ENCODE measurements at places on chromosomes 1 and 21.

GRCh38 chr1:118154220-118154619 lies 30.8 kb downstream of the SPAG17 start:
- DNase-seq = no peak

DNA sequence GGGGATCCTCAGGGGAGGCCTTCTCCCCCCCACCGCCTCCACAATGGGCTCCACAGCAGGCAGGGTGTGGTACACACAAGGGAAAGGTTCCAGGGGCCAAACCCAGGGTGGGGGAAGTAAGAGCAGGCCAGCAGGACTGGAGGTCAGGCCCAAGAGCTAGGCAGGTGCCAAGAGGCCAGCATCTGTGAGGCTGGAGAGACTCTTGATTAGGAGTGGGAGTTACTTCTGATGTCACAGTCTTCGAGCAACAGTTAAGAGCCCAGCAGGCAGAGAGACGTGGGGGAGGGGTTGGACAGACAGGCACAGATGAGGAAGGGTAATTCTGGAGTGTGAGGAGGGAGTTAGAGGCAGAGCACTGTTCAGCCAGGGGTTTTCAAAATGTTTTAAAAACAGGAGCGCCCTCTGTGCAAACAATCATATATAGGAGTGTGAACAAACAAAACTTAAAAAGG lies 55.8 kb downstream of the SLC9A1 start:
- DNase-seq = no peak

DNA sequence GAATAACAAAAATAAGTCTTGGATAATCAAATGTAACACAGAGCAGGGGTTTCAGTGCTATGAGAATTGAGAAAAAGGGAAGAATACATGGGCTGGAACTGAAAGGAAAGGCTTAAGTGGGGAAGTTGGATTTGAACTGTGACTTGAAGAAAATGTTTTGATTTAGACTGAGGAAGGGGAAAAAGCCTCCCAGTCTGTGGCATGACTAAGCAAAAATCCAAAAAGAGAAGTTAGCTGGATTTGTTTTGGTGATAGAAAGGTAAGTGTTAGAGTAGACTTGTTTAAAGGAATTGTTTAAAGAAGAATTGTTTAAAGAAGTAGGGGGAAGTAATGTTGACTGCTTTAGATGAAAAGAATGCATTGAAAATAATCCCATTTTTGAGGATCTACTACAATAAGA lies 46.0 kb downstream of the KCNK2 start:
- DNase-seq = no peak

- DNase-seq = no peak
These were observed 64.3 kb upstream of the VTCN1 start for GRCh38 chr1:117275055-117275454.

DNA sequence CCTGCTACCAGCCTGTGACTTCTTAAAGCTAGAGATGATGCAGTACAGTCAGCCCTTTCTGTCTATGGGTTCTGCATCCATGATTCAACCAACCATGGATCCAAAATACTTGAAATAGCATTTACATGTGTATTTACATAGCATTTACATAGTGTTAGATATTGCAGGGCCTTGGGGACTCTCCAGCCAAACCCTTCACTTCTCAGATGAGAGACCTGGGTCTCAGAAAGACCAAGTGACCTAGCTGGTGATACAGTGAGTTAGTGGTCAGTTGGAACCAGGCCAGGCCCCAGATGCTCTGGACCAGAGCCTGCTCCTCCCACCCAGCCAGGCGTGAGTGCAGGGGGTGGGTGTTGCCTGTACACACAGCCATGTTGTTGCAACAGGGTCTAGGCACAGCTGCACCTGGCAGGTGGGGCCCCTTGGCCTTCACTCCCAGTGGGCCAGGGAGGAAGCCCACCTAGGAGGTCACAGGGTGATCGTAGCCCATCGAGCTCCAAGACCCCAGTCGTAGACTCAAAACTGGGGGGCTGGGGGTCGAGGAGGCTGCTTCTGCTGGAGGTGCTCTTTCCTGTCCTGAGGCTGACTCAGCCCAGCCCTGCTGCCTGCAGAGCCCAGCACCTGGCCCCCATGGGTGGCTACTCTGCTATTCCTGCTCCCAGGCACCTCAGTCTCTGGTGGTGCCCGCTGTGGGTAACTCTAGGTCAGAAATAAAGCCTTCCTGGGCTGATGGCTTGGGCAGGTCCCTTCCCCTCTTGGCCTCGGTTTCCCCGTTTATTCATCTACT lies 7.7 kb downstream of the TMEM61 start:
- no peak for DNase-seq

DNA sequence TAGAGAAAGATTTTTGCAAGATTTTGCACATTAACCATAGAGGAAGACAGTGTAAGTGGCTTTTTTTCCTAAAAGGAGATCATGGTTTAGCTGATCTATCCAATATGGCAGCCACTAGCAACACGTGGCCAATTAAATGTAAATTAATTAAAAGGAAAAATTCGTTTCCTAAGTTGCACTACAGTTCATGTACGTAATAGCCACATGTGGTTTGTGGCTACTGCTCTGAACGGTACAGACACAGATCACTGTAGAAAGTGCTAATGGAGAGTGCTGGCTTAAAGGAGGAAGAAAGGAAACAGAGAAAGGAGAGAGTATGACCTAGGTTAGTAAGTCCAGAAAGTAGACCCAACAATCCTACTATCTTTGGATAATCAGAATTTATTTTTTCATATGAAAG lies 170.8 kb downstream of the SIPA1L2 start:
- DNase-seq = no peak

GRCh38 chr1:26028490-26028980 lies 7.0 kb downstream of the EXTL1 start:
- no peak for DNase-seq

DNA sequence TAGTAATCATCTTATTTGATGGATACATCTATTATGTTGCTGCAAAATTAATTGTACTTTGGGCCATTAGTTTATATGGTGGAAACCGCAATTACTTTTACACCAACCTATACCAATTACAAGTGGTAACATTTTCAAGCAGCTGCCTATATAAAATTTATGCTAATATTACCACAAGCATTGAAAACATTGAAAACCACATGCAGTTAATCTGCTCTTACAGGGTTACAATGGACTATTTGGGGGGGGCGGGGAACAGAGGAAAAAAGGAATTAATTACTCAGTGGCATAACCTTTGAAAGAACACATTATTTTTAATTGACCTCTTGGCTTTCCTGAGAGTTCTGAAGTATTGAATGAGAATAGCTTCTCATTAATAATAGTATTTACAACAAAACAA lies 1793.2 kb downstream of the NCAM2 start:
- no peak for DNase-seq

DNA sequence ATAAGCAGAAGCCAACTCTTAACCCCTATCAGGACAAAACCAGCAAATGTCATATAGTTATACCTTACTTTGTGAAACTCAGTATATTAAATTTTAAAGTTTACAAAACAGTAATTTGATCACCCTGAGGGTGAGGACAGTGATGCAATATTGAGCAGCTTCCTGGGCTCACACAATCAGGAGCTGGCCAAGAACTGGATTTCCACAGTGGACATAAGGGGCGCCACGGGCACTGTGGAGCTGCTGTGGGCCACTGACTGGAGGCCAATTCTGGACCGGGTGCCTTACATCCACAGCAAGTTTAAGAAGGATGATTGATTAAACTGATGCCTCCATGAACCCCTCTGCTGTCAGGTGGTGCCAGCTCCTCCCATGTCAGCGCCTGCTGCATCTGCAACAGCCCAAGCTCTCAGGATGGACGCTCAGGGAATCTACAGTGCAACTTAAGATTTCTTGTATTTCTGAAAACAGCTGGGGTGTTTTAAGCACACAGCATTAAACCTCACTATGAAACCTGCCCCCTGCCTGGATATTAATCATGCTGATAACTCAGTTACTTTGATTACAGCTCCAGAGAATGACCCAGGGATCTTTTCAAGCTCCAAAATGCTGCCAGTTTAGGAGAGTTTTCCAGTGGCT lies 55.9 kb downstream of the TOR3A start:
- no peak for DNase-seq

- DNase-seq = no peak
These were observed 606 bp upstream of the FMO4 start for GRCh38 chr1:171313319-171313834.

DNA sequence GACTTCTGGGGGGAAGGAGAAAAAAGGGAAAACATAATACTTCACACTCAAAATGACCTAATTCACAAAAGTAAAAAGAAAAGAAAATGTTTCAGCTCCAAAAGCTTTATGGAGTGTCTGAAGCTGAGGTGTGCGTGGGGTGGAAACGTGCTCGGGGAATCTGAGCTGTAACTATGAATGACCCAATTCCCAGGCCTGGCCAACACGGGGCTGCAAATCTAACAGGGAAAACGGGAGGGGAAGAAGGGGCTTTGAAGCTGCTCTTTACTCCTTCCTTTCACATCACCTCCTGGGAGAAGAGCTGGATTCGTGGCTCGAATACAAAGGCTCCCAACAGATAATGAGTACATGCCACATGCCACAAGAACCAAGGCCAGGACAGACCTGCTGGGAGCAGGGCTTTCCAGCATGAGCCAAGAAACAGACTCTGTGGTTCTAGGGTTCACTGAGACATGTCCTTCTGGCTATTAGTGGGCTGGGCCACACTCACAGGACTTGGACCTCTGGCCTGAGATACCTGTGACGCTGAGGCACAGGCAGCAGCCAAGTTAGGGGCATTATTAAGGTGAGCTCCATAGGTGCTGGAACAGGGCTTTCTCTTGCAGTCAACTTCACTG lies 51.5 kb downstream of the SLC66A1 start:
- no peak for DNase-seq

DNA sequence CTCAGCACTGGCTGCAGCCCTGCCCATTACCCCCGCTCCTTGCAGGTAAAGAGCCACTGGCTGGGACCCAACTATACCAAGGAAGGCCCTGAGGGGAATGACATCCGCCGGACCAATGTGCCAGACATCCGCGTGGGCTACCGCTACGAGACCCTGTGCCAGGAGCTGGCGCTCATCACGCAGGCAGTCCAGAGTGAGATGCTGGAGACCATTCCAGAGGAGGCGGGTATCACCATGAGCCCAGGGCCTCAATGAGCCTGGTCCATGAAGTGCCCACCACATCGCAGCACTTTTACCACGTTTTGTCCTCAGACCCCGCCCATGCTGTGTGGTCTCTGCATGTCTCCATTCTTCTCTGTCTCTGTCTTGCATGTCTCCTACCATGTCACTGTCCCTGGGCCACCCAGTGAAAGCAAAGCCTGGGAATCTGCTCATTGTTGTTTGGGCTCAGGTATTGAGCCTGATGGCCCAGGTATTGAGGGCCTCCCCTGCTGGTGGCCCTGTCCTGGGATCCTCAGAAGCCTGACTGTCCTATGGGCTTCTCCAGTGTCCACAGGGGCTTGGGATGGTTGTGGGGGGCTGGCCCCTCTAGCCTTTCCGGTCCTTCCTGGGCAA lies 11.4 kb downstream of the AMPD2 start:
- no peak for DNase-seq

- DNase-seq = no peak
These were observed 3.8 kb downstream of the NT5C1A start for GRCh38 chr1:39668111-39668510.

GRCh38 chr1:171833091-171833825 lies 8.0 kb upstream of the DNM3 start:
- no peak for DNase-seq

DNA sequence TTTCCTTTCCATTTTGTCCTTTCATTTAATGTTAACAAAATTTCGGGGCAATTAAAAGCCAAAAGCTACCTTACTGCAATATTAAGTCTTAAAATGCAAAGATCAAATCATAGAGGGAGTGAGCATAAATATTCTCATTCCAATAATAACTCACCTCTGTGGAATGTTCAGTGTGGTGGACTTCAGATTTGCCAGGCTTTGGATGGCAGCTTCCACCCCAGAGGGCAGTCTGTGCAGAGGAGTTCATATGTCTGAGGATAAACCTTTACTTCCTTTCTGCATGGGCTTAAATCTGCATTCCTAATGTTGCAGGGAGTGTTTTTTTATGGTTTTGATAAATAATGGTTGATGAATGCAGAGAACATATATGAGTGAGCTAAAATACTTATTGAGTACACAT lies 16.3 kb downstream of the KIAA0040 start:
- no peak for DNase-seq

- DNase-seq = no peak
These were observed 280.7 kb downstream of the TM2D1 start for GRCh38 chr1:61444288-61444687.

GRCh38 chr1:60715970-60716369 lies 366.4 kb upstream of the NFIA start:
- DNase-seq = no peak

DNA sequence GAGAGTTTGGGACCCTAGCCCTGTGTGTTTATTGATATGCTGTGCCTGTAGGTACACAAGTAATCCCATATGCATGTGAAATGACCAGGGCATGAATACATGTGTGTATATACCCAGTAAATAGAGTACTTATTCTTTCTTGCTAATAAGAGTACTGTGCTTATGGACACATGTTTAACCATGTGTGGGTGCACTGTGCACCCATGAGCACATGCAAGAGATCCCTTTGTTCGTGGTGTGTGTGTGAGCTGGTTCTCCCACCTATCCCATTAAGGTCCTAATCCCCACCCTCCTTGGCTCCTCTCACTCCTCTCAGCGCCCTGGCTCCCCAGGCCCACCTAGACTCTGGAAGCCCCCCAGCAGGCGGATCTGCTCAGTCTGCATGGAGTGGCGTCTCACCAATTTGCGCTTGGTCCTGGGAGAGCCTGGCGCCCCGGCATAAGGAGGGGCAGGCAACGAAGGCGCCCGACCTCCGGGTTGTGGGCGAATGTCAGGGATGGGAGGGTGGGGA lies 2.2 kb upstream of the LIX1L start:
- DNase-seq = no peak

DNA sequence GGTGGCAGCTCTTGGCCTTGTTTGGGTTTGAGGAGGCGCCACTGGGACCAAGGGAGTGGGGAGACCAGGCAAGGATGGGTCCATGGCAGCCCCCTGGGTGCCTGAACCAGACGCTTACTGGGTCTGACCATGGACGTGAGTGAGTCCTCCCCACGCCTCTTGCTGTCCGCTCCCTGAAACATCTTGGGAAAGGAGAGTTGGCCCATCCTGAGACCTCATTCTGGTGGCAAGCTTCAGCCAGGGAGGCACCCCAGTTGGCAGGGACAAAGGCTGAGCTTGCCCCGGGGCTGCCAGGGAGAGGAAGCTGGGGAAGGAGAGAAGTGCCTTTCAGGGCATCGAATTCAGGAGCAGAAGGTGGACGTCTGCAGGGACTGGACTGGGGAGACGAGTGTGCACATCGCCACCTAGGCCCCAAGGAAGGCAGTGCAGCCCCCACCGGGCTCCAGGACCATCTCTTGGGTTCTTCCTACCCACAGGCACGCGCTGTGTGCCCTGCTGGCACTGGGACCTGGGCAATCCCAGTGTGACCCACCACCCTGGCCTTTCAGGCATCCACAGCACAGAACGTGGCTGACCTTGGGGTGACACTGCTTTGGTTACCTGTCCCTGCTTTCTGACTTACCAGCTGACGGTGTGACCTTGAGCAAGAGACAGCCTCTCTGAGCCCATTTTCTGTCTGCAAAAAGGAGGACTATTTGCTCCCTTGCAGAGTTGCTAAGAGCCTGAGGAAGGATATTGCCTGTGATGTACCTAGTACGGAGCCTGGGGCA lies 132.9 kb upstream of the WNT4 start:
- DNase-seq = no peak

GRCh38 chr1:20308569-20308968 lies 17.9 kb downstream of the VWA5B1 start:
- DNase-seq = no peak

- DNase-seq = no peak
These were observed 115.0 kb upstream of the USP25 start for GRCh38 chr21:15614766-15615165.

Data from ascending aorta (tissue), 2 donors.